ENCODE measurements at places on chromosomes 11 and 22.

DNA sequence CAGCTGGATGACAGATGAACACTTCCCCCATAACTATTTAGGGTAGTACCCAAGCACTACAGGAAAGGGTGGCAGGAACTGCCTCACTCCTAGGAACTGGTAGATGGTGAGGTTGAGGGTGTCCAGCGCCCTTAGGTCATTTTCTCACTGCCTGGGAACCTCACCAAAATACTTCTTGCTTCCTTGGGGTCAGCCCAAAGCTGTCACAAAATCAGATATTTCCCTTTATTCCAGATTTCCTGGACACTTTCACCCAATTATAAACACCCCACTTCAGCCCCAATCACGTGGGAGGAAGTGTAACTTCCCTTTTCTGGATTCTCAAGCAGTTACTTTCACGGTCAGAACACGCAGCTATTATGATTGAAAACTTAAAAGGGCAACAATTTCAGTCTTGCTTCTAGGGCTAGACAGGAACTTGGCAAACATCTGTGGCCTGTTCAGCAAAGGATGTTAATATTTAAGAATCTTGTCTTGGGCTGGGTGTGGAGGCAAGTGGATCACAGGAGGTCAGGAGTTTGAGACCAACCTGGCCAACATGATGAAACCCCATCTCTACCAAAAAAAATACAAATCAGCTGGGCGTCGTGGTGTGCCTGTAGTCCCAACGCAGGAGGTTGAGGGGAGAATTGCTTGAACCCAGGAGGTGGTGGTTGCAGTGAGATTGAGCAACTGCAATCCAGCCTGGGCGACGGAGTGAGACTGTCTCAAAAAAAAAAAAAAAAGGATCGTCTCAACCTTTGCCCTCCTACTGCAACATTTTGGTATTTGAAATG is 4.0 kb downstream of the FTH1 start:
- DNase-seq = no peak

DNA sequence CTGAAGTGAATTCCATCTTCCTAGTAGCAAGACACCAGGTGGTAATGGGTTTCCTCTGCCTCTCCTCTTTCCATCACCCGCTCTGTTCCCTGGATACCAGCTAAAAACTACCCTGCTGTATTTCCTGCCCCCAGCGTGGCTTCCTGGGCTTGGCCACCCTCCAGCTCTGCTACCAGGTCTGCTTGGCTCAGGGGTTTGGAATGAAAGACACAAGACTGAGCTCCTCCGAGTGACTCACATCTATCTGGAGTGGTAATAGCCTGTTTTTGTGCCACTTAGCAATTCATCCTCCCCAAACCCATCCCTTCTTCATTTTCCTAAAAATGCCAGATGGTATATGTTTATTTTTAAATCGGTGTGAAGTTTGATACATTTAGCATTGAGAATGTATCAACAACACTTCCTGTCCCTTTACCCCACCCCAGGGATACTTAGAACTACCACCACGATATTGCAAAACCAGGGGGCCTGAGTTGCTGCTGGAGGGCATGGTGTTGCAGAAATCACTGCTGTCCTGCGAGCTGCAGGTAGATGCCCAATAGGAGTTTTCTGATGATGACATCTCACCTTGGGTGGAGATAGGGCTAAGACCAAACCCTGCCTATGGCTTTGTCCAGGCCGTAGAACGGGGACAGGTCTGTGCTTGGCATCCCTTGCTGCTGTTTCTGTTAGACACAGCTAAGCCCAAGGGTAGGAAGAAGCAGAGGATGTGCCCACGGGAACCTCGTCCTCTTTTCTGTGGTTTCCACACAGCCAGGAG is 7.5 kb upstream of the MICAL3 start:
- DNase-seq = no peak

GRCh38 chr22:43001271-43002201 is 13.4 kb downstream of the PACSIN2 start:
- no peak for DNase-seq

DNA sequence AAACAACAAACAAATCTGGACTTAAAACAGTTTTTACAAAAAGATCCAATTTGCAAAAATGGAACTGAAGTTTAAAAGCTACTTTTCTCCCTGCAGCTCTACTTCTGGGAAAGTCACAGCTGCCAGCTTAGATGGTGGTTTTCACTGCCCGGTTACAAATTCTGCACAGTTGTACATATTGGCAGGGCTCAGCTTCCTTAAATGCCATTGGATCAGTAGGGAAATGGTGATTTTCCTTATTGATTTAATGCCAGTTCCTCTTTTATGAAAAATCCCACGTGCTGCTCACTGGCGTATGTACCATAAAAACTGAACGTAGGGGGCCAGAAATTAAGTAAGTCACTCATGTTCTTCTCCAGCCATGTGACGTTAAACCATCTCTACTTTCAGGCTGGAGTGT is 22.8 kb downstream of the GRAP2 start:
- no peak for DNase-seq

- no peak for DNase-seq
These were observed 414.3 kb downstream of the AASDHPPT start for GRCh38 chr11:106491751-106492150.

GRCh38 chr11:94175535-94175934 is 46.9 kb downstream of the PANX1 start:
- DNase-seq = no peak

- no peak for DNase-seq
These were observed 23.8 kb downstream of the DDI1 start for GRCh38 chr11:104060004-104060794.

DNA sequence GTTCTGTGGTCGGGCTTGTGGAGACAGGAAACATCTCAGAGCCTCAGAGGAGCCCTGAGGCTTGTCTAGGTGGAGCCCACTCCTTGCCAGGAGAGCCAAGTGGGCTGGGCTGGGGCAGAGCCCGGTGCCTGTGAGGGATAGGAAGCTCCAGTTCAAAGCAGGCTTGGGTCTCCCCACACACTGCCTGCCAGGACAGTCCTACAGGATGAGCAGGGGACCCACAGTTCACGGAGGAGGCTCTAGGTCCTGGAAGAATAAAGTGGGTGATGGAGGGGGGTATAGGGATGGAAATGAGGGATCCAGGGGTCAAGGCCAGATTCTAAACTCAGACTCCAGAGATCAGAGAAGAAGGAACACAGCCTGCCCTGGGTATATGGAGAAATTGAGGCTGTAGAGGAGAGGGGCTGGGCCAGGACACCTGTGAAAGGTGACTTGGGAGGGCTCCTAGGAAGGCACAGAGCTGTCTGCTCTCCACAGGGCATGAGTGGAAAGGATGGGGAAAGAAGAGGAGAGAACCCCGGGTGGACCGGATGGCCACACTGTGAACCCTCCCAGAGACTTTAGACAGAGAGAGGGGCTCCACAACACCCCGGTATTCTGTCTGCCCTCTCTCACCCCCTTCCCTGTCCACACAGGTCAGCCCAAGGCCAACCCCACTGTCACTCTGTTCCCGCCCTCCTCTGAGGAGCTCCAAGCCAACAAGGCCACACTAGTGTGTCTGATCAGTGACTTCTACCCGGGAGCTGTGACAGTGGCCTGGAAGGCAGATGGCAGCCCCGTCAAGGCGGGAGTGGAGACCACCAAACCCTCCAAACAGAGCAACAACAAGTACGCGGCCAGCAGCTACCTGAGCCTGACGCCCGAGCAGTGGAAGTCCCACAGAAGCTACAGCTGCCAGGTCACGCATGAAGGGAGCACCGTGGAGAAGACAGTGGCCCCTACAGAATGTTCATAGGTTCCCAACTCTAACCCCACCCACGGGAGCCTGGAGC is 7.4 kb downstream of the IGLL5 start:
- DNase-seq = no peak

DNA sequence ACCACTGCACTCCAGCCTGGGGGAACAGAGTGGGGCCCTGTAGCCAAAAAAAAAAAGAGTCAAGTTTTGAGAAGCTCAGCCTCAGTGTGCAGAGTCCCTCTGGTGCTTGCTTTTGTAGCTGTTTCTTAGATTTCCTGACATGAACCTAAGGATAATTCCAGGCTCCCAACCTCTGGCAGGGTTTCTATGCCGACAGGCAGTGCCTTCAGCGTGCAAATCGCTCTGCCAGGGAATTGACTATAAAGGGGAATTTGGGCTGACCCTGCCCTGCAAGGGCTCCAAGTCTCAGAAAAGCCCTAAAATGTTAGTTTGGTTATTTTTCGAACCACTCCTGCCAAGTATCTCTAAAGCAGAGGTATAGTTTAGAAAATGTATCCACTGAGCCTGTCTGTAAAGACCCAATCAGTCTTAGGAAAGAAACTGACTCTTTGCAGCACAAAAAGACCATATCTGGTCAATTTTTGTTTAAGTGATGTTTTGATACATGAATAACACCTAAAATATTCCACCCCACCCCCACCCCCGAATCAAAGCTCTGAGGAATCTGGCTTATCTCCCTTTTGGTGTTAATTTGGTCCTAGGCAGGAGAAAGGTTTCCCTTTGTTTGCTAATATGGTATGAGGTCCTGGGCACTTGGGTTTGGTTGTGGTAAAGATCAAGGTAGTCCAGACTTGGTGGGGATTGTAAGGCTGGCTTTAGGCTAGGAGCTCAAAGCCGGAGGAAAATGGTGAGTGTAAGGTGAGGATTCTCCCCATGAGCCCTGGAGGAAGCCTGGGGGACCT is 49.7 kb downstream of the ANO1 start:
- no peak for DNase-seq

- no peak for DNase-seq
These were observed 3.7 kb downstream of the INSC start for GRCh38 chr11:15118431-15118830.

GRCh38 chr11:8022876-8023275 is 35.7 kb downstream of the EIF3F start:
- DNase-seq = no peak

- no peak for DNase-seq
These were observed 17.9 kb downstream of the APLNR start for GRCh38 chr11:57219021-57219627.

DNA sequence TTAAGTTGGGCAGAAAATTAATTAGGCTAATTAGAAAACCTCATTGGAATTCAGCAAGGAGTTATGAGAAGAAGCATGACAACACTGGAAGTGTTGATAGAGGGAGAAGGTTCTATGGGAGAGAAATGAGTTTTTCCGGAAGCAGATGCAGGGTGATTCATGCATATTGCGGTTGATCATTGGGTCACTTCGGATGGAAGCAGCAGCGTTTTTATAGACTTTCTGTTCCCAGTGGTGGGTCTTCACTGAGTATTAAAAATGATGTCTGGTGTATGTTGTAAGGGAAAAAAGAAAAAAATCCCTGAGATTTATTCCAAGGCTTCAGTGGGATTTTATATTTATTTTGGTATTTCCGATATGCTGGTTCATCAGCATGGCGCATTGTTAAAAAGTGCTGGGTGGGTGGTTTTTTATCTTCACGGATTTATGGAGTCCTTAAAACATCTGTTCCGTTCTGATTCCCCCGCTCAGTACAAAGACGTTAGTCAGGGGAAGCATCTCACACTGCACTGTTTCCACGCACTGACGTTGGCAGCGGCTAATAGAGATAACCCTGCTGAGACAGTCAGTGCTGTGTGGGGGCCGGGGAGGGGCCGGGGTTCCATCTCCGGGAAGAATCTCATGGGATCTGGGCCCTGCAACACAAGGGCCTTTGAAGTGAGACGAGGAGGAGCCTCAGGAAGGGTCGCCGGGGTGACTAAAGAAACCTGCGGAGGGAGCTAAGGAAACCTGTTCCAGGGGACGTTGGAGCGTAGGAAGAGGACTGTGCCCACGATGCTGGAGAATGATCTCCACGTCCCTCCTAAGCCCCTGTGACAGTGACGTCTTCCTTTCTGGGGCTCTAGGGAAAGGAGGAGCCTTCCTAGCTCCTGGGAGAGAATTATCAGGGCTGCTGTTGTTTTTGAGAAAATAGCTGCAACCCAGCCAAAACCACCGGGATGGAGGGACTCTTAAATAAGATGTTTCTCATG is 390.0 kb downstream of the NTM start:
- no peak for DNase-seq

- DNase-seq = no peak
These were observed 720 bp downstream of the FAM118A start for GRCh38 chr22:45310331-45310976.

DNA sequence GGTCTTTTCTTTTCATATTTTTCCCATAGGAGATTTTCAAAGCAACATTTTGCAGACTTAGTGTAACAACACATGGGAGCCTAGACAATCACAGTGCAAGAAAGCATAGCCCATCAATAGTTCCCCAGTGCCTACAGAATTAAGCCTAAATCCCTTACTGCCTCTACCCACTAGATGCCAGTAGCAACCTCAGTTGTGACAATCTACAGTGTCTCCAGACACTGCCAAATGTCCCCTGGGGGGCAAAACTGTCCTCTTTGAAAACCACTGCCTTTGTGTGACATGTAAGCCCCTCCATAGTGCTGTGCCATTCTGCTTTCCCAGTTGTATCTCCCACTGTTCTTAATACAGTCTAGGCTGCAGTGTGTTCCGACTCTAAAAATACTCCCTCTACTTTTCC is 1329.0 kb downstream of the LRRC4C start:
- DNase-seq = no peak

DNA sequence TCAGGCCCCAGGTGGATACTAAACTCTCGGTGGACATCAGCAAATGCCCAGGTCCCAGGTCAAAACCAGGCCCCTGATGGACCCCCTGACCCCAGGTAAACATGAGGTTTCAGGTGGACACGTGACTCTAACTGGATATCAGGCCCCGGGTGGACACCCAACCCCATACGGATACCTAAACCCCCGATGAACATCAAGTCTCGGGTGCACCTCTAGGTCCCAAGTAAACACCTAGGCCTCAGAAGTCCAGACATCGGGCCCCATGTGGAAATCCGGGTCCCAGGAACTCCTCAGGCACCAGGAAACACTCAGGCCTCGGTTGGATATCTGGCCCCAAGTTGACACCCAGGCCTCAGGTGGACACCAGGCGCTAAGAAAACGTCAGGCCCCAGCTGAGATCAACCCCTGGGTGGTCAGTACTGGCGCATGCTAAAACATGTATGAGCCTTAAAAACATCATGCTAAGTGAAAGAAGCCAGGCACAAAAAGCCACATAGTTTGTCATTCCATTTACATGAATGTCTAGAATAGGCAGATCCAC is 54.4 kb upstream of the SEPTIN5 start:
- DNase-seq = no peak

- DNase-seq = no peak
These were observed 177.9 kb downstream of the ETS1 start for GRCh38 chr11:128409476-128409875.

GRCh38 chr22:23402275-23403151 is 177.6 kb downstream of the IGLL1 start:
- peak; percentile 24 for DNase-seq

DNA sequence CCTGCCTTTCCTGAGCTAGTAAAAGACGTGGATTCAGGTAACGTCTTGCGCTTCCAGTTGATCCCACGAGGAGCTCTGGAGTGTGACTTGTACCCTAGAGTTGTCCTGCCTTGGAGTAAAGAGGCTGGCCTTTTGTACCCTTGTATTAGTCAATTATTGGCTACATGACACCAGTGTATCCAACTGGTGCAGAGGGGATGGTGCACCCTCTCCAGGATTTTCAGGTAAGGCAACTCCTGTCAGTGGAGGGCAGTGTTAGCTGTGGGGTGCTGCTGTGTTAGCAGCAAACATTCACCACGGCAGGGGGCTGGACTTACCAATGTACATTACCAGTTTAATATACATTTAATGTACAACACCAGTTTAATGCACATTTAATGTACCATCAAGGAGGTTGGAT is 233.5 kb downstream of the MIAT start:
- no peak for DNase-seq
